ENCODE measurements at places on chromosomes 3 and 15.

DNA sequence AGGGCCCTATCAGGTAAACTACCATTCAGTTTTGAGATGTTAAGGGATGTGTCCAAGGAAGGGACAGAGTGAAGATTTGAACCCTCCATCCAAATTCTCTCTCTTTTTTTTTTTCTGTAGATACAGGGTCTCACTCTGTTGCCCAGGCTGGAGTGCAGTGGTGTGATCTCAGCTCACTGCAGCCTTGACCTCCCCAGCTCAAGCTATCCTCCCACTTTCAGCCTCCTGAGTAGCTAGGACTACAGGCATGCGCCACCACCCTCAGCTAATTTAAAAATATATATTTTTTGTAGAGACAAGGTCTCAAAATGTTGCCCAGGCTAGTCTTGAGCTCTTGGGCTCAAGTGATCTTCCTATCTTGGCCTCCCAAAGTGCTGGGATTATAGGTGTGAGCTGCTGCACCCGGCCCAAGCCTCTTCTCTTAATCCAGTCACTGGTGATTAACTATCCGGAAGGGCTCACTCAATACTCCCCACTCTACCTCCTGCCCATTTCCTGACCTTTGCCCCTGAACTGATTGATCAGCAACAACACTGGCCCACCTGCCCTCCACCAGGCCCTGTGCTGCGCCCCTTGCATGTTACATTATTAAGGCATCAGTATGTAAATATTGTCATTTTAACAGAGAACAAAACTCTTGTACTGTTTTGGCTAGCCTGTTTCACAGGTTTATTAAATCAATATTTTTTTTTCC, 164.7 kb downstream of the CTNNB1 start:
- DNase-seq, result no peak

GRCh38 chr15:62783303-62783957, 259.1 kb upstream of the TPM1 start:
- DNase-seq, result no peak

DNA sequence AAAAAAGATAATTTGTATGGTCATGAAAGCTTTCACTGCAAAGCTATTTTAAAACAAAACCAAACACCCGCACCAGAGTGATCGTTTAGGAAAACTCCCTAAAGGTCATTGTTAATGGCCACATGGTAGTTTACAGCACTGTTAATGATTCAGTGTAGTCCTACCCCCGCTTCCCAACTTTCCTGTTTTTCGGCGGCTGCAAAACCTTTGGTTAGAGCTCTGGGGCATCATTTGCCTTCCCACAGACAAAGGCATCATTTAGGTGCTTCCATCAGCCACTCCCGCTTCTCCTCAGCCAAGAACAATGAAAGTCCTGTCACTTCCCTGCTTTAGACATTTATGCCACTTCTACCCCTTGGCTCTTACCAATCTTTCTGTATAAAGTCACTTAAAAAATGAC, 10.6 kb downstream of the MELTF start:
- no peak for DNase-seq

DNA sequence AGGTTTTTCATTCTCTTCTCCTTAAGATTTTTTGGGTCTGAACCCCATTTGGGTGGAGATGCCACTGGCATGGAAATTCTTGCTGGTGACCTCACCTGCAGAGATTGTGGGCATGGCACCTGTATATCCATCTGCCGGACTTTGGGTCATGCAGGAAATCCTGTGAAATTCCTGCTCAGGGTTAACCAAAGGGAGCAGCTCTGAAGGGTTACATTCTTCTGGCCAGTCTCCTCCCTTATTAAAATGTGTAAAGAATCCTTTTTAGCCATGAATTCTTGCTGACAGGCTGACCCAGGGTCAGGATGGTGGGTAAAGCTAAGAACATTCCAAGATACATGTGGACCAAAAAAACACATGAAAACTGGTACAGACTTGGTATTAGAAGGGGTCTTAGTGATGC, 27.4 kb downstream of the ARHGEF26 start:
- DNase-seq, result no peak

- DNase-seq, result no peak
These were observed 100.6 kb downstream of the CHSY1 start for GRCh38 chr15:101151288-101151687.
